ENCODE measurements at places on chromosomes 2 and 18.

DNA sequence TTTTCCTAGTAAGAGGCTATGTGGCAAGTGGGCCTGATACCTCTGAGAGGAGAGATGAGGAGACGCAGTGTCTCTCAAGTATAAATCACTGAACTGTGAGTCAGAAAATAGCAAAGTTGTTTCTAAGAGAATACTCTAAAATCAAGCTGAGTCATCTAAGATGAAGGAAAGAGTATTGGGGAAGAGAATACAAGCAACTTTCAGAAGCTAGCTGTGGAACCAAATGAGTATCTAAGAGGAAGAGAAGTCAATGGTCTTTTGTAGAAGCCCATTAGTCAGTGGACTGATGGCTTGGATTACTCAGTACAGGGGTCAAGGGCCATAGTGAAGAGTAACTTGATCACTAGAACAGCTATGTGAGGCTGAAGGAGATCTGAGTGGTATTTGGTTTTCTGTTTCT lies 2.7 kb upstream of the DCC start:
- DNase-seq, result no peak

GRCh38 chr18:71242981-71243380 lies 954.1 kb downstream of the SOCS6 start:
- no peak for DNase-seq

- no peak for DNase-seq
These were observed 43.3 kb upstream of the CUL3 start for GRCh38 chr2:224628416-224628815.

- no peak for DNase-seq
These were observed 82.7 kb downstream of the LONRF2 start for GRCh38 chr2:100239486-100240210.

- no peak for DNase-seq
These were observed 230.4 kb upstream of the AGAP1 start for GRCh38 chr2:235263205-235264120.

- no peak for DNase-seq
These were observed 250.1 kb downstream of the PRKCE start for GRCh38 chr2:45901468-45902032.

DNA sequence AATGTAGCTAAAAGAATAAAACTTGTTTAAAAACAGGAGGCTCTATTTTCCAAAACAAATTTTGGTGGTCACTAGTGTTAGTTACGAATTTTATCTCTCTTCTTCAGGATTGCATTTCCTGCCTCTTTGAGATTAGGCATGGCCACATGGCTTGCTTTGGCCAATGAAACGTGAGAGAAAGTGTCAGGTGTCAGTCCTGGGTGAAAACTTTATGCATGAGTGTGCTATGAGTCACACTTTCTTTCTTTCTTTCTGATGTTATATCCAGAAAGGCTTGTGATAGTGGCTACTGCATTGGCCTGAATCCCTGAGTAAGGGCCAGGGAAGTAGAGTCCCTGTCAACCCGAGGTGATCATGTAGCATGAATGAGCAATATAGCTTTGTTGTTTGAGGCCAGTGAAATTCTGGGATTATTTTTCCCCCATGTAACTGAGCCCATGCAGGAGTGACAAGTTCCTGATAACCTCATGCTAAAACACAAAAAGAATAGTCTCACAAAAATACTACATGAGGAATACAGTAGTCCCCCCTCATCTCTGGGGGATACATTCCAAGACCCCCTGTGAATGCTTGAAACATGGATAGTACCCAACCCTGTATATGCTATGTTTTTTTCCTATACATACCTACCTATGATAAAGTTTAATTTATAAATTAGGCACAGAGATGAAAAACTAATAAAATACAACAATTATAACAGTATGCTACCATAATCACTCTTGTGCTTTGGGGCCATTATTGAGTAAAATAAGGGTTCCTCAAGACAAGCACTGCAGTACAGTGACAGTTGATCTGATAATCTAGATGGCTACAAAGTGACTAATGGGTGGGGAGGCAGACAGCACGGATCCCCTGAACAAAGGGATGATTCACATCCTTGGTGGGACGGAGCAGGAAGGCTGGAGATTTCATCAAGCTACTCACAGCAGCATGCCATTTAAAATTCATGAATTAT lies 109.5 kb downstream of the CDC42EP3 start:
- peak; percentile 15 for DNase-seq

- DNase-seq, result no peak
These were observed 29.5 kb upstream of the ATRAID start for GRCh38 chr2:27182346-27182745.

DNA sequence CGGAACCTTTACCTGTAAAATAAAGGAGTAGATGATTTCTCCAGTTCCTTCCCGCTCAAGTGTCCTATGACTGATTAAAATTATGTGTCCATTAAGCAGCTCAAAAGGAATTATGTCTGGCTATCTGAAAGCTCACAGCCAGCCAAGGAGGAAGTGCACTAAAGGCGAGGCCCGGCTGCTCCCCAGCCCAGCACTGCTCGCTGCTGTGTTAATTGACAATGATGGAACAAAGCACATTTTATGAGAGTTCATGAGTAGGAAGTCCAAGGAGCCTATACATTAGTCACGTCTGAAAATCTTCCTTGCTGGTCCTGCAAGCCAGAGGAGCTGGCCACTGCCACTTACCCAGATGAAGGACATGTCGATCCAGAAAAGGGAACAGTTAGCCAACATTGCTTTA lies 14.3 kb downstream of the TTC32 start:
- no peak for DNase-seq

DNA sequence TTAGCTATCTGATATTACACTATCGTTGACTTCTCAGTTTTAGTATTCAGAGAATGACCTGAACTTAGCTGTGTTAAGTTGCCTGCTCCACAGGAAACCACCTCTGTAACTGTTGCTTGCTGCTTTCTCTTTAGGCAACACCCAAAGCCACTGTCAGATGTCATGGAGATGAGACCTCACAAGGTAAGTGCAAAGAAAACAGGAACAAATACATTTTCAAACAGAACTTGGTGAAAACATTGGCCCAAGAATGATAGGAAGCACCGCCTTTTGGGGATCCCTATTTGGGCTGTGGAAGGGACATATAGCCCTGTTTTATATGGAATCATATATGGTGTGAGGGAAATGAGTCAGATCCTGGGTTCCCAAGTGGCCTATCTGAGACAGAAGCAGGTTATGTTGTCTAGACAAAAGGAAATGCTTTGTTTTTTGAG lies 143.4 kb downstream of the UBE2E3 start:
- peak; percentile 64 for DNase-seq

DNA sequence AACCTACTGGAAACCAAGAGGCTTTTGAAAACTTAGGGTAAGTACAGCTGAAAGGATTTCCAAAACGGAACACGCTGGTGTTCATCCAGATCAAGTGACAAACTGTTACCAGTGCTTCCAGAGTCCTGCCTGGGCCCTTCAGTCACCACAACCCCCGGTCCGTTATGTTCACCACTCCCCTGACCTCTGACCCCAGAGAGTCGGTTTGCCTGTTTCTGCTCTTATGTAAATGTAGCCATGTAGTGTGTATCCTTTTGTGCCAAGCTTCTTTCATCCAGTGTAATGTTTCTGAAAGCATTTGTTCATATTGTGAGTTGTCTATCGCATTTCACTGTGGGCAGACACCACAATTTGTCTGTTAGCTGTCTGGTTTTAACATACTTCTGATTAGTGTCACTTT lies 217.5 kb downstream of the NCK2 start:
- no peak for DNase-seq

- no peak for DNase-seq
These were observed 158.4 kb downstream of the UBE2E3 start for GRCh38 chr2:181138816-181139215.

- no peak for DNase-seq
These were observed 97.4 kb downstream of the PLB1 start for GRCh38 chr2:28593160-28593755.

GRCh38 chr18:58527285-58527951 lies 101.5 kb downstream of the ALPK2 start:
- no peak for DNase-seq

DNA sequence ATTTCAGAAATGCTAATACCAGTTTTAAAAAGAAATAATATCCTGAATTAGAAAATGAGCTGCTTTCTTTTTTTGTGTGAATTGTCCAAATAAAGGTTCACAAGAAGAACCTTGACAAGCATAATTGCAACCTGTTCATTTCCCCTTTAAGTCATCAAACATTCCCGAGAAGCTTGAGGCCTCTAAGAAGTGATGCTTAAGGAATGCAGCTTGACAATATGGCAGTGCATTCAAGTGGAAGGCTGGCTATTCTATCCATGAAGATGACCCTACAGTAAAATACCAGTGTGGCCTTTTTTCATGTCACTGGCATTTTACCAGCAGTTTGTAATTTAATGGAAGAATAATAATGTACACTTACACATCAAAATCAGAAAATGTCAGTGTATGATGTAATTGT lies 216.7 kb downstream of the CTNNA2 start:
- DNase-seq, result no peak

DNA sequence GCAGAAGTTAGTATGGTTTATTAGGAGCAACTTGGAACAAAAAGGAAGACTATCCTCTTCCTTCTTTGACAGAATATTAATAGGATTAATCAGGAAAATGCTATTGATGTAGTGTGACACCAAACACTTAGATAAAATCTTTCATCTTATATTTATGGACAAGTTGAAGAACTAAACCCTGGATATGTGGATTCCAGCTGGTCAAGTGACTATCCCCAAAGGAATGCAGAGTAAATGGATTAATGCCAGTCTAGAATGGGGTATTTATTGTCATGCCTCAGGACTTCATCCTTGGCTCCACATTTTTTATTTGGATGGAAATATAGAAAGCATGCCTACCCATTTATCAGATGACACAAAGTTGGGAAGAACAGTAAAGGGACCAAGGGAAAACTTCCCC lies 124.0 kb upstream of the TTC39C start:
- no peak for DNase-seq

GRCh38 chr2:240759459-240759858 lies 60.6 kb downstream of the KIF1A start:
- no peak for DNase-seq
